Activated naive CD4-positive, alpha-beta T cell treated with anti-CD3 and anti-CD28 coated beads, Interleukin-2, amount 50 U/mL, for 16 hours (primary cell): ENCODE measurements at places on chromosomes 4 and X.

GRCh38 chr4:84786478-84786877 lies 180.0 kb downstream of the WDFY3 start:
- DNase-seq: no peak

DNA sequence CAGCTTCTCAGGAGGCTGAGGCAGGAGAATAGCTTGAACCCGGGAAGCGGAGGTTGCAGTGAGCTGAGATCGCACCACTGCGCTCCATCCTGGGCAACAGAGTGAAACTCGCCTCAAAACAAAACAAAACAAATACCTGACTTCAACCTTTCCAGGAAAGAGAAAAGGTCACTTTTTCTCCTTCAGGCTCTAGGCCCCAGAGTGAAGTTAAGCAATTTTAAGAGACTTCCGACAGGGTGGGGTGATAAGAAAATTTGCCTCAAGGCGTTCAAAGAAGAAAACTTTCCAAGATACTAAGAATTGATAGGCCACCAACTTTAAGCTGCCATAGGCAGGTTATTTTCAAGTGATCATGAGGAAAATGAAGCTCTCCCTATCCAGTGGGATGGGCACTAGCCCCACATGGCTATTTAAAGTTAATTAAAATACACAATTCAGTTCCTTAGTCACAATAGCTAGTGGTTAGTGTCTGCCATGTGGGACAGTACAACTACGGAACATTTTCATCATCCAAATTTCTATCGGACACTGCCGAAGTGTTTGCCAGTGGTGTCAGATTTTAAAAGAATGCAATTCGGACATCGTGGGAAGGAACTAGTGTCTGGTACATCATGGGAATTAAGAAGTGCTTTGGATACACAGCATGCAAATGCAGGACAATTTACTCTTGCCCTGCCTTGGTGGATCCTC lies 33.0 kb downstream of the SMS start:
- no peak for DNase-seq

DNA sequence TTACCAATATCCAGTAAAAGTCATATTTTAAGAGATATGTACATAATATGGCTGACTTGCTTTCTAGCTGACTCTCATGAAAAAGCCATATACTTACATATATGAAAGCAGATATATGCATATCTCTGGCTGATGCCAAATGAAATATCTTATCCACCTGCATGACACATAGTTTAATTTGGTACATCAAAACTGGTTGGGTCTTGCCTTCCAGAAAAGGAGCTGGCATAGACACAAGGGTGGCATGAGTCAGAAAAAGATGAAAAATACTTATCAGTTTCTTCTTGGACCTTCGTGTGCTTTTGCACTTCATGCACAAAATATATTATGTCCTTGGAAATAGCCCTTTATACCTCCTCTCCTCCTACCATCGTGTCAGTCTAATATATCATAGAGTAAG lies 32.1 kb downstream of the TIGD4 start:
- DNase-seq: no peak

DNA sequence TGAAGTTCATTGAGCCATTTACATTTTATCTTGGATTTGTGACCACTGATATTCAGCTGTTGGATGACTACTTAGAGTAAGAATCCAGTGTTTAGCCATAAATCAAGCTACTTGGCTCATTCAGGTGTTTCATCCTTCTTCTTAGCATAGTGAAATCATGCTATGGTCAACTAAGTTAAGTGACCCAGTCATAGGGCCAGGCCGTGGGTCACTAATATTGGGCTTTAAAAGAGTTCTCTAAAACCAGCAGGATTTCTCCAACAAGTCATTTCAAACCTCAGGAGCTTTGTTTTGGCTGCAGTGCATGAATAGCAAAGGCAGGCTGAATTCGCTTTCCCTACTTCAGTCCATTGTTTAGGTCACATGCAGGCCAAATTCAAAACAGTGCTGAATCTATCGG lies 181.0 kb downstream of the MAML3 start:
- no peak for DNase-seq

GRCh38 chrX:55142206-55142918 lies 53.5 kb downstream of the PAGE2 start:
- DNase-seq: no peak

GRCh38 chrX:10168226-10168625 lies 11.5 kb downstream of the CLCN4 start:
- DNase-seq: no peak

DNA sequence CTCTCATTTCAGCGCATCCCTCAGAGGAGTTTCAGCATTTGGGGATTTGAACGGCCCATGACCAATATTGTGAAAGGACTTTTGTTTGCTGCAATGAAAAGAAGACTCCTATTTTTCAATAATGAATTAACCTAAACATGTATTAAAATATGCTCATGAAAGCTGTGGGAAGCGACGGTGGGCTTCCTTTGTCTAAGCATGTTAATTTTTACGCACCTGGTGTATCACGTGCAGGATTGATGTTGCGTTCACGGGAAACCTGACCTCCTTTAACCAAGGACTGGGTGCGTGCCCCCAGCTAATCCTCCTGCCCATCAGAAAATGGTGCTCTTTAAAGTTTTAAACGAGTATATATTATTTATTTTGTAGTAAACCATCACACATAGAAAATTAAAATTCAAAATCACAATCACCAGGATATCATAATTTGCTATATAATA lies 590 bp upstream of the CCDC110 start:
- no peak for DNase-seq

DNA sequence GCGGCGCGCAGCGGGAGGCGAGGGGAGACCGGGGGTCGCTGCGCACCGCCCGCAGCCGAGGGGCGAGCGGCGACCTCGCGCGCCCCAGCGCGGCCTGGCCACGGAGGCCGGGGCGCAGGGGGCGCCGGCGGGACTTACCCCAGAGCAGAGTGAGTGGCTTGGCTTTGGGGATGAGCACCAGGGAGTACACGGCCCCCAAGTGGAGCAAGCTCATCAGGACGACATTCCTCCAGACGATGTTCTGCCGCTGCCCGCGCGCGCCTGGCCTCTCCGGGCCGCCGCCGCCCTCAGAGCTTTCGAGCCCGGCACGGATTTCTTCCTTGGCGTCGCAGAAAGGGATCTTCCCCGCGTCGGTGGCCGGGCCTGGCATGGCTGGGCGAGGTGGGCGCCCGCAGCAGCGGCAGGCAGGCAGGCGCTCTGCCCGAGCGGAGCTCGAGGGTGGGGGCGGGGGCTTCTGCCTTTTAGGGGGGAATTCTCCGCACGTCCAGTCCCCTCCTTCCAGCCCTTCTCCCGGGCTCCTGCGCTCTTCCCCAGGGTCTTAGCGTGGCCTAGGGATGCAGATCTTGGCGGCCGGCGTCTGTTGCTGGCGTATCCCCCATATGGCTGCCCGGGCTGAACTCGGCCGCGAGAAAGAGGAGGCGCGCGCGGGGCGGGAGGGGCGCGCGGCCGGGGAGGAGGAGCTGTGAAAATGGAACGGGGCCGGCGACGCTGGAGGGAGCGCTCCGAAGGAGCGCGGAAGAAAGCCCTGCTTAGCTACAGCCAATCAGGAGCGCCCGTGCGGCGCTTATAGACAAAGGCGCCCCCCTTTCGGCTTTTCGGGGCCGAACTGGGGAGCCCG lies at the start of gene SCD5:
Gene SCD5 (minus strand): TSS at position 629 of the 838 bp plus-strand sequence. CDS start 259 bp downstream, at position 370.
- DNase-seq: peak; percentile 21
